ENCODE measurements at places on chromosomes 6 and 20. TPM values are rescaled to one million over a fixed set of nuclear protein-coding genes. Genes with fewer than 3 reads are reported as not detected.

DNA sequence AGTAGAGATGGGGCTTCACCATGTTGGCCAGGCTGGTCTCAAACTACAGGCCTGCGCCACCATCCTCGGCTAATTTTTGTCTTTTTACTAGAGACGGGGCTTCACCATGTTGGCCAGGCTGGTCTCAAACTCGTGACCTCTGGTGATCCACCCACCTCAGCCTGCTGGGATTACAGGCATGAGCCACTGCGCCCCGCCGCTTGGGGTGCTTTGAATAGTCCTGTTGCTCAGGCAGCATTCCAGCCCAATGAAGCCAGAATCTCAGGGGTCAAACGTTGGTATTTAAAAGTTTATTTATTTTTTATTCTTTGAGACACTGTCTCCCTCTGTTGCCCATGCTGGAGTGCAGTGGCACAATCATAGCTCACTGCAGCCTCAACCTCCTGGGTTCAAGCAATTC is 11.3 kb downstream of the MOCS3 start:
- no peak for DNase-seq

- DNase-seq: no peak
These were observed 44.1 kb upstream of the RNF8 start for GRCh38 chr6:37309692-37310091.

DNA sequence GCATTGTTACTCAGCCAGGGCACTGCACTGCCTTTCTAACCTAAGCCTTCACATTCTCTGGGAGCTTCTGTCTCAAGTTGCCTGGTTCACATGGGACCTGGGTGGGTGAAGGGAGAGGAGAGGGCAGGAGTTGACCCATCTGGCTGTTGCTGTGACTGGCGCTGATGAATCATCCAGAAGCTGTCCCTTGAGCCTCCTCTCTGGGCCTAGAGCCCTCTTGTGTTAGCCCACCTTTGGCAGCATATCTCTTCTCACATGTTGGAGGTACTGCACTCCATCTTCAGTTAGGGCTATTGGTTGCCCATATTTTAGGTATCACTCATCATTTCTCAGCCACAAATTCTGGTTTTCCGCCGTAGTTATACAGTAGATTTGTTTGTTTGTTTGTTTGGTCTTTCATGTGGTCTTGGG is 19.8 kb downstream of the XRN2 start:
- DNase-seq: no peak

DNA sequence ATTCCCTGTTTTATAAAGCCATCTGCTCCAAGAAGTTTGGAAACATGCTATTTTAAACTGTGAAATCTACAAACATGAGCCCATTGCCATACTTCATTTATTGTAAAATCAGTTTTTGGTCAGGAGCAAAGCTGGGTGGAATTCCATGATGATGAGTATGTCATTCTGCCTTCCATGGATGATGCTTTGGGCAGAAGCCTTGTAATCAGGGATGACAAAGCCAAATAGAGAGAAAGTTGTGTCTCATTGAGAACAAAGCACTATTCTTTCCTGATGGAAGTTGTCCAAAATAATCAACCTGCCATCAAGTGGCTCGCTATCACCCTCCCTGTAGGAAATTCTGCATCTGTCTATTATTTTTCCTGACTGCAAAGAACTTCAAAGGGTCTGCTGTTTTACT is 313.0 kb upstream of the DEFB112 start:
- DNase-seq: no peak

DNA sequence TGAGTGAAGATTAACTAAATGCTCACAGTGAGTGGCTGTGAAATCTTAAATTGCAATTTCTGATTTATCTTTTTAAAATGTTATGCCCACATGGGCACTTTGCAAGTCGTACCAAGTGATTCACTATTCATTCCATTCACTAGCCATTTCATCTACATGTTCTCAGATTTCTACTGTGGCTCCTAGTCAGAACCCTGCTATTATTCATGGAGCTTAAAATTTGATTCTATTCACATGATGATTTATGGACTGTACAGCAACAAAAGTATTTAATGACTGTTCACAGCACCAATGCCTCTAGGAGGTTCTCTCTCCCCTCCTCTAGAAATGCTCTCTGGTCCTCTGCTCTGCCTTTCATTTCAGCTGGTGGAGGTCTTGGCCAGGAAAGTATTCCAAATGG is 133.5 kb upstream of the MAP3K7 start:
- no peak for DNase-seq

- peak; percentile 39 for DNase-seq
These were observed 239.8 kb downstream of the CDC5L start for GRCh38 chr6:44627091-44627882.

- no peak for DNase-seq
These were observed 193.7 kb downstream of the GPX5 start for GRCh38 chr6:28719275-28719940.

- no peak for DNase-seq
These were observed 189.0 kb downstream of the JARID2 start for GRCh38 chr6:15434823-15435380.

DNA sequence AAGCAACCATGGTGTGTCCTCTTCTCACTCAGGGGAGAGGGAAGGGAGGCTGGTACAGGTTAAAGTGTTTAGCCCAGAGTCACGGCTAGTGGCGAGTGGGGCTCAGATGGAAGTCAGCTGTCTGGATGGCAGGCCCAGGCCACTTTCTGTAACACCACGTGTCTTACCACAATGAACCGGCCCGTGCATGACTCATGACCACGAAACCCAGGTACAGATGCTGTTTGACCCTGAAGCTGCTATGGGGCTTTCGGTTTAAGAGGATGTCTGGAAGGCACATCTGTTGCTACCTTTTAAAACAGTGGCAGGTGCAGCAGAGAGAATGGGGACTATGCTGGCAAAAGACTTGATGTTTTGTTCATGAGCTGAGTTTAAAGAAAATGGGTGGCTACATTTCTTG is 36.5 kb upstream of the MPC1 start:
- peak; percentile 78 for DNase-seq

GRCh38 chr6:166691746-166692145 is 64.7 kb upstream of the RPS6KA2 start:
- no peak for DNase-seq

DNA sequence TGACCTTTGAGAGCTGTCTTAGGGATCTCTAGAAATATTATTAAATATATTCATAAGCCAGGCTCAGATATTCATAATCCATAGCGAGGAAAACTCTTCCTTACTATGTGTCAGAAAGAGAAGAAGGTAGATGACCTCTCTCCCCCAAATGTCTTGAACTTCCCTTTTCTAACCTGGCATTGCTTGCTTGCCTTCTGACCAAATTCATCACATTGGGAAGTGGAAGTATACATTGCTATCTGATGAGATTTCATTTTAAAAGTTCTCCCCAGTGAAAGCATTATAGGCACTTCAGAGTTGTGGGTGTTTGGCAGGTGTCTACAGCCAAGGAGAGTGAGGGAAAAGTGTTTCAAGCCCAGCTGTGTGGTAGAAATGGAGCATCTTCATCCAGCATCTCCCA is 197.3 kb downstream of the ZFAND3 start:
- no peak for DNase-seq

DNA sequence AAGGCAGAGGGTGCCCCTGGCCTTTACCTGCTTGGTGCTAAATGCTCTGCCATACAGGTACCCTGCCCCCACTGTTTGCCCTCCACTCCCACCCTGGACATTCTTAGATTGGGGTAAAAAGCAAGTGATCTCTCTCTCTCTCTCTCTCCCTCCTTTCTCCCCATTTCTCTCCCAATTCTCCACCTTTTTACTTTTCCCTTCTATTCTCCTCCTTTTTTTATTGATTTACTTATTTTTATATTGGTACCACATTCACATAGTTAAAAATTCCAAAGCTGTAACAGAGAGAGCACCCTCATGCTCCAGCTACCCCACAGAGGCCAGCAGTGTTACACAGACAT is 37.7 kb upstream of the ID1 start:
- DNase-seq: no peak

DNA sequence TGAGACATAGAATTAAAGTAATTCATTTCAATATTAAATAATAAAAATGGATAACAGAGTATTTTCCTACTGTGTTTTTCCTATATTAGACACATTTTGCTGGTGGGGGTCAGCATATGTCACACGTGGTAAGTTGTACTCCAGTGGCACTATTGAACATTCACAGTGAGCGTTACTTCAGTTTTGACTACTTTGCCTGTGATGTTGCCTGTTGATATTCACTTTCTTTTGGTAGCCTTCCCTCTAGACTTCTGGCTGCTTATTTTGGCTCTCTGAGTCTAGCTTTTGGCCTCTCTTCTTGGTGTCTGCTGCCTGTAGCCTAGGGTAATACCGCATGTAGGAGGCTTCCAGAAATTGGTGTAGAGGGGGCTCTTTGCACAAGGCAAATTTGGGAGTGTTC is 64.4 kb upstream of the TFB1M start:
- no peak for DNase-seq

- no peak for DNase-seq
These were observed 128.2 kb downstream of the FRK start for GRCh38 chr6:115932481-115932880.

- no peak for DNase-seq
These were observed 16.9 kb upstream of the SLC22A23 start for GRCh38 chr6:3473773-3474172.

- no peak for DNase-seq
These were observed 114.7 kb upstream of the SPTLC3 start for GRCh38 chr20:12894089-12894488.

- DNase-seq: no peak
These were observed 357.2 kb upstream of the RGS17 start for GRCh38 chr6:153488267-153488666.

GRCh38 chr6:29516108-29516507 is 28.4 kb upstream of the MAS1L start:
- no peak for DNase-seq

GRCh38 chr20:63937596-63937995 is 18.6 kb downstream of the UCKL1 start:
- no peak for DNase-seq

GRCh38 chr6:145829950-145830349 is 15.4 kb upstream of the FBXO30 start:
- DNase-seq: no peak

DNA sequence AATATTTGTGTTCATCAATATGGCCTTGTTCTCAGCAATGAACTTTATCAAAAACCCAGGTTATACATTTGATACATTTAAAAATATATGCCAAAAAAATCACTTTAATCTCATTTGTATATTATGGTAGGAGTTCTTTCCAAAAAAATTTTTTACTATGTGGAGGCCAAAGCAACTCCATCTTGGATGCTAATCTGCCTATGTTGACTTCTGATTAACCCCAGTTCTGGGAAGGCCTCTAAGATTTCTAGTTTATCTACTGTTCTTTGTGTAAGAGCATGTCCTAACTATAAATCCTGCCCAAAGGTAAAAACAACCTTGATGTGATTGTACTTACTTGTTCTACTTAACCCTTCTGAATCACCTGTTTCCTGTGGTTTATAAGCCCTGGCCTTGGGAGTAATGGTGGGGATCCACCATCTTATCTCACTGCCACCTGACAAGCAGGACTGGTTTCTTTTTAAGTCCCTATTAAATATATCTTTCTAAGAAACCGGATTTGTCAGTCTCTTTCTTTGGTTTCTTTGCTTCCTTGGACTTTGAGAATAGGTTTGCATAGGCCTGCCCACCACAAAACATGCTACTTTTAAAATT is 46.7 kb downstream of the RNGTT start:
- no peak for DNase-seq

DNA sequence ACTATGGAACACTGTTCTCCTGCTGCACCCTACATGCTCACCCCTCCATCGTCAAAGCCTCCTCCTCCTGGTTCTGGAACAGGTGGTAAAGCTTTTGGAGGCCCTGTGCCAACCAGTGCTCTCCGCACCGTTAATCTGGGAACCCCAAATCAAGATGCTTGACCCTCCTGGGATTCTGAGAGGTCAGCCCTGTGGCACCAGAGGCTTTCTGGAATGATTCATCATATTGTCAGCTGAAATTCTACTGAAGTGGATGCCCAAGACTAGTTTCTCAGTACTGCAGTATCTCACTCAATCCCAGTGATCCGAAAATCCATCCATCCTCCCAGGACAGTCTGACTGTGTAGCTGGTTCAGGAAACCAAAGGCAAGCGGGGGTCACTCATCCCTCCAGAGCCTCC is 92.7 kb downstream of the TRERF1 start:
- no peak for DNase-seq

PGC gene
- not detected for total RNA-seq

ZSCAN16 gene
- 22.3 TPM for total RNA-seq

ROS1 gene
- 0.47 TPM for total RNA-seq

JPH2 gene
- 8.0 TPM for total RNA-seq

BEND6 gene
- not detected for total RNA-seq

SLC17A2 gene
- total RNA-seq: not detected

CST5 gene
- not detected for total RNA-seq

CPNE5 gene
- total RNA-seq: 4.2 TPM
